ENCODE measurements at places on chromosomes 4 and X.

GRCh38 chrX:46573892-46574773, 568 bp downstream of the CHST7 start:
- DNase-seq: peak; percentile 79

DNA sequence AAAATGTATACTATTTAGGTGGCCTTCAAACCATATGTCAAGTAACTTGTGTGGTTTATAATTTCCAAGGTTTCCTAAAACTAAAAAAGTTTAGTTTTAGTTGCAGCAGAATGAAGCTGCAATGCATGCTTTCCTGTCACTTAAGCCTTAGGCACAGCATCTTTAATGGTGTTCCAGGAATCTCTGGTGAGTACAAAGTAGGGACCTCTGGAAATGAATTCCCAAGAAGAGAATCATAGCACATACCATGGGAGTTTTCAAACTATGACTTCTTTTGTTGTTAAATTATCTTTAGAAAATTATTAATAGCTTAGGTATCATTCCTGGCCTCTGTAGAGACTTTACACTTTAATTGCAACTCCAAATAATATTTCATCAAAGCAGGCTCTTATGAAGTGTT, 1005.9 kb upstream of the PABPC4L start:
- DNase-seq: no peak

- no peak for DNase-seq
These were observed 88.1 kb upstream of the MAB21L2 start for GRCh38 chr4:150493851-150494250.

- DNase-seq: no peak
These were observed 136.2 kb downstream of the SHROOM4 start for GRCh38 chrX:50677789-50678188.

DNA sequence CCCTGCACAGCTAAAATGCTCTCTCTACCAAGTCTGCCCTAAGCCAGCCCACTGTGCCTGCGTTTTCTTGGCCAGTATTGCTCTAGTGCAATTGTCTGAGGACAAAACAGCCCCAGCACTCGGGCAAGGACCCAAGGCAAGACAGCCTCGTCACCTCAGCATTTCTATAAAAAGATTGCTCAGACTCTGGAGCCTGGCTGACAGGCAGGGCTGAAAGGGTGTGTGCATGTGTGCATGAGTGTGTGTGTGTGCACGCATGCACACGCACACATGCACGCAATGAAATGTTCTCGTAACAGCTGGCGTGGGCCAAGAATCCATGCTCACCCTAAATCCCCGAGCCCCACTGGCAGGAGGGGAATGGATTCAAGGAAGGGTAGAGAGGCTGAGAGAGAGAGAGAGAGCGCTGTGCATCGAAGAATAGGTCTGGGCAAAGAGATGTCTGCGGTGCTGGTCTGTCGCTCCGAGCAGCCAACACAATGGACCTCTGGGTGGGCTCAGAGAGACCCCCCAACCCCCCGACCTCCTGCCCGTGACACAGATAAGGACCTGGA, 579.2 kb downstream of the BCOR start:
- DNase-seq: no peak

DNA sequence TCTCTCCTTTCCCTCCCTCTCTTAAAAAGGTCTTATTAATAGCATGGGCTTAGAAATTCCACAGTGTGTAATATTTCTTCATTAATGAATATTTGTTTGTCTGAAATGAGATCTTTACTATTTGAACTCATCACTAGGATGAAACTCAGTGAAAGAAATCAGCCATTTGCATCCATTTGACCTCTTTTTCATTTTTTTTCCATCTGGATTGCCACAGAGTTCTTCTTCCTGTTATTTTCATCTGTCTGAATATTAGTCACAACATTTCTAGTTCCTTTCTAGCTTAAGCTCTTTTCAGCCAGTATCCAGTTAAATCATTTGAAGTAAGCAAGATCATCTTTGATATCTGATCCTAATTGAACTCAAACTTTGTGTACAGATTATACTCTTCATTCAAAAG, 69.2 kb upstream of the PLS3 start:
- no peak for DNase-seq

DNA sequence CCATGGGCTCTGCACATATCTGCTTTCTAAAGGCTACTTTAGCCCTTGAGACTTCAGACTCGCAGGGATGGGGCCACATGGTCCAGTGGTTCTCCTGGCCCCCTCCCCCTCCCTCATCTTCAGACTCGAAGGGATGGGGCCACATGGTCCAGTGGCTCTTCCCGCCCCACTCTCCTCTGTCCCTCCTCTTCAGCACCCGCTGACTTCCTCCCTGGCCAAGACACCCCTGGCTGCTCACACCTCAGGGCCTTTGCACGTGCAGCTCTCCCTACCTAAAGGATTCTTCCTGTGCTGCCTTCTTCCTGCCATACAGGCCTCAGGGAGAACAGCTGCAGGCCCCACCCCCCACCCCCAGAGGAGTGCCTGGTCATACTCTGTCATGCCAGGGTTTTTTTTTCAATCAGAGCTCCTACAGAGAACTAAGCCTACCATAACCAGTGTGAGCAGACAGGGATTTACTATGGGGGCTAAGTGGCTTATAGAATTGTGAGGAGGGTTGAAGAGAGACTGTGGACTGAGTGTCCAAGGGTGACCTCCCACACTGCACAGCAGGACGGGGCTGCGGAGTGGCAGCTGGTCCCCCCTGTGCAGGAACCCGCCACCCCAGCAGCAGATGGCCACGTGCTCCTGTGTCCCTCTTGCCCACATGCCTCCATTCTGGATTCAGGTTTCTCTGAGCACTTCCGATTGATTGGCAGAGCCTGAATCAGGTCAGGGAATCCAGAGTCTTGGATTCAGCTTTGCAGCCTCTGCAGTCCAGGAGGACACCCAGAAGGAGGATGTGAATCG, 6.1 kb upstream of the SPON2 start:
- no peak for DNase-seq

All from central memory CD4-positive, alpha-beta T cell (primary cell).